ENCODE measurements at places on chromosomes 13 and 19. TPM values are rescaled to one million over a fixed set of nuclear protein-coding genes. Genes with fewer than 3 reads are reported as not detected.

DNA sequence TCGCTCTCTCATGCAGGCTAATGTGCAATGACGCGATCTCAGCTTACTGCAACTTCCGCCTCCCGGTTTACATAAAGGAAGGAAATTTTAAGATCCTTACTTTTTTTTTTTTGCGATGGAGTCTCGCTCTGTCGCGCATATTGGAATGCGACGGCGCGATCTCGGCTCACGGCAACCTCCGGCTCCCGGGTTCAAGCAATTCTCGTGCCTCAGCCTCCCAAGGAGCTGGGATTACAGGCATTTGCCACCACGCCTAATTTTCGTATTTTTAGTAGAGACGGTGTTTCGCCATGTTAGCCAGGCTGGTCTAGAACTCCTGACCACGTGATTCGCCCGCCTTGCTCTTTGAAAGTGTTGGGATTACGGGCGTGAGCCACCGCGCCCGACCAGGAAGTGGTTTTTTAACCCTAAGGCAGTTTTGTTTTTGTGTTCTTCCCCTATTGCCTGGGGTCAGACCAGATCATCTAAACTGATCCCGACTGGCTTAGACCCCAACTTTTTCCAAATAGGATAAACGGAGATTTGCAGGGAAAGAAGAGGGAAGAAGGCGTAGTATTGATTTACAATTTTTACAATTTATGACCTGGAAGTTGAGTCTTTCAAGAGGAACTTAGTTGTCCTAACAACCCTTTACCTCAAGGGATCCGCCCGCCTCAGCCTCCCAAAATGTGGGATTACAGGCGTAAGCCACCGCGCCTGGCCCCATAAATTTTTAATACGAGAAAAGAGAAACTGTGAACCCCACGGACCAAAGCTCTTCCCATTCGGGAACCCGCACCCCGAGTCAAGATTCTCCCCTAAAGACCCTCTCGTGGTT is 142.0 kb downstream of the ZNF737 start:
- peak overlapping the region; percentile 95 for H3K4me3 ChIP-seq
- no peak for DNase-seq
- no peaks in the 10 kb centered on the region for H3K27me3 ChIP-seq
- H3K4me1 ChIP-seq = peaks cover 12% of the 10 kb centered on the region

DNA sequence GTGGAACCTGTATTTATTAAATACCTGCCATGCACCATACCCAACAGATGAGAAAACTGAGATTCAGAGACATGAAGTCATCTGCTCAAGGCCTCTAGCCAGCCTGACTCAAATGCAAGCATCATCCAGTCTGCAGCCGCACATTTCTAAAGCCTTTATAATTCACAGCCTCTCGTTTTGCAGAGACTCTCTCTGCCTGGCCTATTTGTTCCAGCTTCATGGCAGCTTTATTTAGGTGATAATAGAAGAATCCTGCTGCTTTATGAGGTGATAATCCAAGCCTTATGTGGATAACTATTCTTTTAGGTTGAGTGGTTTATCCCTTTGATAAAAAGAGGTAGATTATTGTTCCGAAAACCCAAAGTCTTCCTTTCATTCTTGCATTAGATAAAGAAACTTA is 58.4 kb downstream of the OXGR1 start:
- no peak for DNase-seq
- H3K4me3 ChIP-seq = no peak overlapping the region
- H3K27me3 ChIP-seq = peaks cover 10% of the 10 kb centered on the region
- peaks cover 4% of the 10 kb centered on the region for H3K4me1 ChIP-seq
- H3K36me3 ChIP-seq = no peaks in the 10 kb centered on the region
- H3K27ac ChIP-seq = no peak overlapping the region

- H3K27me3 ChIP-seq = peaks cover 29% of the 10 kb centered on the region
- H3K4me3 ChIP-seq = no peak overlapping the region
- no peak for DNase-seq
- no peak overlapping the region for H3K27ac ChIP-seq
Observed at GRCh38 chr13:94917824-94918223, 205.5 kb upstream of the SOX21 start.

GRCh38 chr13:26713341-26713740 is 47.2 kb downstream of the GPR12 start:
- H3K4me1 ChIP-seq = no peaks in the 10 kb centered on the region
- peaks cover 2% of the 10 kb centered on the region for H3K36me3 ChIP-seq
- H3K4me3 ChIP-seq = no peak overlapping the region
- no peak overlapping the region for H3K27ac ChIP-seq

- no peak overlapping the region for H3K4me3 ChIP-seq
- H3K27me3 ChIP-seq = peaks cover 6% of the 10 kb centered on the region
Observed at GRCh38 chr13:95155504-95155903, 145.7 kb downstream of the ABCC4 start.

GRCh38 chr13:24221007-24221406 is 60.5 kb downstream of the SPATA13 start:
- no peaks in the 10 kb centered on the region for H3K36me3 ChIP-seq
- H3K4me1 ChIP-seq = peaks cover 1% of the 10 kb centered on the region
- H3K27me3 ChIP-seq = no peaks in the 10 kb centered on the region
- no peak for DNase-seq
- no peak overlapping the region for H3K4me3 ChIP-seq
- no peak overlapping the region for H3K27ac ChIP-seq

GRCh38 chr13:32246468-32246867 is 68.7 kb downstream of the ZAR1L start:
- peaks cover 37% of the 10 kb centered on the region for H3K4me1 ChIP-seq
- H3K36me3 ChIP-seq = peaks cover 2% of the 10 kb centered on the region
- no peaks in the 10 kb centered on the region for H3K27me3 ChIP-seq
- no peak for DNase-seq
- H3K27ac ChIP-seq = no peak overlapping the region

The APLP1 gene
- total RNA-seq = 146 TPM

The GFY gene
- total RNA-seq = not detected

The ADM5 gene
- 10.4 TPM for total RNA-seq

The RFPL4A gene
- total RNA-seq = not detected

The NLRP4 gene
- total RNA-seq = not detected

The THSD1 gene
- 1.5 TPM for total RNA-seq

The EML2 gene
- total RNA-seq = 33.8 TPM
